KBM-7 (cell line): ENCODE measurements at places on chromosomes 16 and 17.

- no peak for DNase-seq
Observed at GRCh38 chr16:79535130-79535529, 65.4 kb downstream of the MAF start.

- DNase-seq = peak; percentile 75
Observed at GRCh38 chr17:45221081-45222013, at the start of gene FMNL1. Gene FMNL1, plus strand, starts transcription at chr17:45221885. Its CDS starts 240 bp downstream, at chr17:45222125.

- DNase-seq = no peak
Observed at GRCh38 chr17:82302991-82303943, 14.1 kb downstream of the CD7 start.

DNA sequence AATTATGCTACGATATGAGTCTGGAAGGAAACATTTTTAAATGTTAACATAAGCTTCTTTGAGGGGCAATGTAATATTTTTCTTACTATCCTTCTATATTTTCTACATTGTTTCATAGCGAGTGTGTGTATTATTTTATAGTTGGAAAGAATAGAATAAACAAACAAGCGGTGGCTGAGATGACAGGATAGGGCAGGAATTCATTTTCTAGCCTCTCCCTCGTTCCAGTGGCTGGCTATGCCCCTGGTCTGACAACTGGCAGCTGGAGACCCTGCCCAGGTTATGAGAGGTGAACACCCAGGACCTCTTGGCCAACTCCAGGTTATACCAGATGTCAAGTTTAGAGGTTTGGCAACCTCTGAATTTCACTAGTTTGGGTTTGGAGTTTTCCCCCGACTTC, 14.5 kb upstream of the TNRC6C start:
- DNase-seq = no peak

DNA sequence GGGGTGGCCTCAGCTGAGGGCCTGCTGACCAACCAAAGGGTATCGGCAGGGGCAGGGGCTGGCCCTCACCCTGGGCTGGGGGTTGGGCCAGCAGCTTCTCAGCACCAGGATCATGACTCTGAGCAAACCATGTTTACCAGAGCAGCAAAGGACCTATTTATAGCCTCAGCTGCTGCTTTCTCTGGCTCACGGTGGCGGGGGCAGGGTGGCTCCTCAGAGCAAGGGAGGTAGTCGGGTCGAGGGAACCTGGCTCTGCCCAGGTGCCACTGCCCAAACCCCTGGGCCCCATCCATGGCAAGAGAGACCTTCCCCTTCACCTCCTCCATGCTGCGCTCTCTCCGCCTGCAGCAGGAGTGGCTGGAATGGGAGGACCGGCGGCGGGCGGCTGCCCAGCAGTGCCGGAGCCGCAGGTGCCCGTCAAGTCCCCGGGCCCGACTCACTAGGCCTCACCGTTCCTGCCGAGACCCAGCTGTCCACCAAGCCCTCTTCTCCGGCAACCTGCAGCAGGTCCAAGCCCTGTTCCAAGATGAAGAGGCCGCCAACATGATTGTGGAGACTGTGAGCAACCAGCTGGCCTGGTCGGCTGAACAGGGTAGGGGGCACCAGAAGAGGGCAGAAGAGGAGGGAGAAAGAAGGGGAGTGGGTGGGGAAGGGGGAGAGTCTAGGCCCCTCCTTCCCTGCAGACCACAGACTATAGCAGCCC, at the start of gene ASB16:
Gene ASB16, plus strand, starts transcription at position 206 of the 703 bp plus-strand sequence. Its CDS starts 86 bp downstream, at position 292.
- DNase-seq = no peak

GRCh38 chr16:3431779-3432219, 11.5 kb downstream of the ZNF597 start:
- DNase-seq = no peak

- DNase-seq = no peak
Observed at GRCh38 chr16:69827524-69827923, 65.4 kb downstream of the WWP2 start.
